ENCODE measurements at places on chromosomes 3 and 15.

- no peak for DNase-seq
Observed at GRCh38 chr3:114128231-114128630, 50.6 kb downstream of the DRD3 start.

DNA sequence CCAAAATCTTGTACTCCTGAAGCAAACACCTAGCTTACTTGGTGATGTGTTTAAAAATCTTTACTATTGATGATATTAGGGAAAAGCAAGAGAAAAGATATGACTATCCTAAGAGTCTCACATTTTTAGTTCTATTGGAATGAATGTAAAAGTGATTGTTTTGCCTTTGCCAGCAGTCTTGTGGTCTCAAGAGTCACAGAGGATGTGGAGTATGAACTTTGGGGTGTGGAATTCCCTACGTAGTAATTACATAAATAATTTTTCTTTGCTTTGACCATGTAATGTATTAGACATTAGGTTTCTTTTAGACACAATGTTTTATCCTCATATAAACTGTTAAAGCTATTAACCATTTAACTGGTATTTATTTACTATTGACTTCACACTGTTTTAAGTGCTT, 387.6 kb downstream of the NAALADL2 start:
- DNase-seq: no peak

DNA sequence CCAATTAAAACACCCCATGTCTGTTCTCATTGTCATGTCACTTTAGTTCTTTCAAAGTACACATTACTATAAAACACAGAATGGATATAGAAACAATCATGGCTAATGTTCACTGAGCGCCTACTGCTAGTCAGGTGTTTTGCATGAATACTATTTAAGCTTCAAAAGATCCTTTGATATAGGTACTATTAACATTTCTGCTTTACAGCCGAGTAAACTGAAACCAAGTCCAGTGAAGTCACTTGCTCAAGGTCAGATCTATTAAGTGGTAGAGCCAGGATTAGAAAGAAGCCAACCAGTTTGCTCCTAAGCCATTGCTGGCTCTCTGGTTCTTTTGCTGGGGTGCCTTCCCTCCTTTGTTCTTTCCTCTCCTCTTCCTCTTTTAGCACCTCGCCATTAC, 32.4 kb upstream of the NMNAT3 start:
- no peak for DNase-seq

- no peak for DNase-seq
Observed at GRCh38 chr3:58388550-58389091, 45.0 kb downstream of the PDHB start.

DNA sequence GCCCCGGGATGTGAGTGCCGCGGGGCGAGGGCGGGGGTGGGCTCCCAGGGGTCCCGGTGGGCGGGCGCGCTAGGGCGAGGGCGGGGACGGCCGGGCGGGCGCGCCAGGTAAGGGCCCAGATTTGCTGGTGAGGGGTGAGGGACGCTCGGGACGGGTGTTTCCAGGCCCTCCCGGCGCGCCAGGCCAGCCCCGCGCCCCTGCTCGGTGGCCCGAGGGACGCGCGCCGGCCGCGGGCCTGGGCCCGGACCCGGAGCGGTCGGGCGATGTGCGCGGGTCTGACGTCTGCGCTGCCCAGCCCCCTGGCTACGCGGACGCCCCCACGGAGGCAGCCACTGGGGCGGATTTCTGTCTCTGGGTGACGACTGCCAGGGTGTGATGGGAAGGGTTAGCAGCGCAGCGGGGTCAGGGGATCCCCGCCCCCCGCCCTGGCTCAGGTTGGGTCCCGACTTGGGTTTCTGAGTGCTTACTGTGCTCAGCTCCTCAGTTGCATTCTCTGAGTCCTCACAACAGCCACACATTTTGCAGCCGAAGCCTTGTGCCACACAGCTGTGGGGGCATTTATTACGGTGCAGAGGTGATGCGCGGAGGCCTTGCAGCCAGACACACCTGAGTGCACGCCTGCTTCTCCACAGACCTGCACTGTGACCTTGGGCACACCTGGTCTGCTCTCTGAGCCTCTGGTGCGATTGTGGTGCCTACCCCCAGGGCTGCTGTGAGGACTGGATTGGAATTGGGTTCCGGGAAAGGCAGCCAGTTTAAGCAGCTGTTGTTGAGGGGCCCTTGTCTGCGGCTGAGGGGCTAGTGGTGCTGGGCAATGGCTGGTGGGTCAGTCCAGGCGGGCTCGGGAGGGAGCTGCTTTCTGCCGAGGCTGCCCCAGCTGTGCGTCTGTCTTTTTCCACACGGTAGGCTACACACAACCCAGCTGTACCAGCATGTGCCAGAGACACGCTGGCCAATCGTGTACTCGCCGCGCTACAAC, 523 bp downstream of the HDAC11 start:
- DNase-seq: peak; percentile 77

GRCh38 chr15:94615688-94616087, 384.3 kb downstream of the MCTP2 start:
- no peak for DNase-seq

DNA sequence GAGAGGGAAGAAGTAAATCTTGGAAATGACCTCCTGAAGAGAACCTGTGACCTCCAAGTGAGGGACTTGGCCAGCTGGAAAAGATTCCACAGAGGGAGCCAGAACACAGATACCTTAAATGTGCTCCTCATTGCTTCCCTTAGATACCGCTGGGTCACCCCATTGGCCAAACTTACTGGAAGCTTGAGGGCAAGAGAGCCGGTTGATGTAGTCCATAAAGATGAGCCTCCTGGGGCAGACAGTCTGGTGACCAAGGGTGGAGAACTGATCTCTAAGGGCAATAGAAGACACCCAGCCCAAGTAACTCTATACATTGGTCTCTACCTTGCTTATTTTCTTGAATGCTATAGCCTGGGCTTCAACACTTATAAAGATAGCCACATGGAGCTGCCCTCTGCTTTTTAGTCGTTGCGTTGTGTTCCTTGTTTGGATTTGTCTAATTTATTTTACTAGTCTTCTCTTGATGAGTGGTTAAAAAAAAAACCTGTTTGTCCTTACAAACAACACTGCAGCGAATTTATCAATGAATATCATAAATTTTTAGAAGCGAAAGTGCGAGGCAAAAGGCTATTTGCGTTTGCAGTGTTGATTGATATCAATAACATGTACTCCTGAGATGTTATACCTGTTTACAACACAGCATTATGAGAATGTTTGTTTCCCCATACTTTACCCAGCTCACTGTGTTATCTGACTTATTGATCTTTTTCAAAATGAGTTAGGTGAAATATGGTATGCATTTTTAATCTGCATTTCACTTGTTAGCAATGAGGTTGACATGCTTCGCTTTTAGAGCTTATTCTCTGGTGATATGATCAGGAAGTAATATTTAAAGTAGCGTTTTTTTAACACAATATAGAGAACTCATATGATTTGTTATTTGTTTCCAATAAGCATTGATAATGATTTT, 31.2 kb downstream of the TGFBR2 start:
- DNase-seq: no peak

DNA sequence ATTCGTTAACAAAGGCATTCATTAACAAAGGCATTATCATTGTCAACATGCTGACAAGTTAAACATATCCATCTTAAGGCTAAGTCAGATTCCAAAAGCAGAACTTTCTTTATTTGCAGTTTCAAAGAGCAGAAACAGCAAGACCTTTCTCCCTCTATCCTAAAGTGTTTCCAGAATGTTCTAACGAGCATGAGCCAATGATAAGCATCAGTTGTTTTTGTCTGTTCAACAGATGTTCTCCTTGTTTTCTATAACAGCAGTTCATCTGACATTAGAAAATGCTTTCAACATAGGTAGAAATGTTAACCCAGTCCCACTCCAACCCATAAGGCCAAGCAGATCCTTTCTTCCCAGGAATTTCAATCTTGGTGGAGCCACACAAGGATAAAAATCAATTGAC, 77.6 kb upstream of the POMGNT2 start:
- no peak for DNase-seq

DNA sequence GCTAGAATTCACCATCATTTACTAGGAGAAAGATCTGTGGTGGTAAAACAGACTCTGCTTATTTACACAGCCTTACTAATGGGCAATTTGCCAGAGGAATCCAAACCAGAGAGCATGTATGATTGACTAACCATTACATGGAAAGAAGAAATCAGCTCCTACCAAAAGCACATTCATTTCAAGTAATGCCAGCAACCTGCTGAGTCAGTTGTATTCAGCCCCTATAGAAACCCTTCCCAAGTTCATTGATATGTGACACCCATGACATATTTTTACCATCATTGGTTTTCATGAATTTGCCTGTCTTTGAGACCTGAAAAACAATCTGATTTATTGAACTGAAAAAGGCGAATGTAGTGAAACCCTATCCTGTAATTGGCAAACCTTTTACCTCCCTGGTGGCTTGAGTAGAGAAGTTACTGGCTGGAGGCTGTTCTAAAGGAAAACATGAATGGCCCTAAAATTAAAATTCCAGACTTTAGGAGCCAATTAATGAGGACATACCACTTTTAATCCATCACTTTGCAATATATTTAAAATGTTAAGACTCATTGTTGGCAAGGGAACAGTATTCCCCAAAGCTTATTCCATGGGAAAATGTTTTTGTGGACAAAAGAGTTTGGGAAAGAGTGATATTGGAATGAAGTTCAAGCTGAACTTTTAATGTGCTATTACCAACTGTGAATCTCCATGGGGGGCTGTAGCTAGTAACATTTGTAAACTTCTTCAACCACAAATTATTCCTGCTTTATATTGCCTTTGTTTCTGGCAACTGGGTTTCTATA, 542.9 kb downstream of the FHIT start:
- DNase-seq: no peak

GRCh38 chr3:9311228-9311627, 51.6 kb upstream of the THUMPD3 start:
- no peak for DNase-seq

- no peak for DNase-seq
Observed at GRCh38 chr15:25134546-25134945, 179.8 kb downstream of the SNRPN start.

- DNase-seq: no peak
Observed at GRCh38 chr3:43735618-43736017, 44.9 kb downstream of the ABHD5 start.

DNA sequence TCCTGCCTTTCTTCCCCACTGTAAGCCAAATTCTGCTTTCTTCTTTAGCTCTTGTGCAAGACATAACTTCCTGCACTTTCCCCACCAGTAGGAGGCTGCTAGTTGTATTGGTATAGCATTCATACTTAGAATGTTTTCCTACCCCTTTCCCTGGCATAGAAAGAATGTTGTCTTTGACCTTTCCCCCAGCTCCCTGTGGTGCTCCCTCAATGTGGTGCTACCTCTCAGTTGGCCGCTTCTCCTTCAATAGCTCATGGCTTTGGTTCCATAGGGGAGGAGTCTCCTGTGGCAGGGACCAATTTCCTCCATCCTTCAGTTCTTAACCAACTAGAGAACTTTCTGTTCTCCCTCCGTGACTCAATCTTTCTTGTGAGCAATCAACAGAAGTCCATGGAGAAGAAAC, 67.5 kb upstream of the AKAP13 start:
- DNase-seq: no peak

- no peak for DNase-seq
Observed at GRCh38 chr15:39455471-39455991, 125.3 kb upstream of the THBS1 start.

DNA sequence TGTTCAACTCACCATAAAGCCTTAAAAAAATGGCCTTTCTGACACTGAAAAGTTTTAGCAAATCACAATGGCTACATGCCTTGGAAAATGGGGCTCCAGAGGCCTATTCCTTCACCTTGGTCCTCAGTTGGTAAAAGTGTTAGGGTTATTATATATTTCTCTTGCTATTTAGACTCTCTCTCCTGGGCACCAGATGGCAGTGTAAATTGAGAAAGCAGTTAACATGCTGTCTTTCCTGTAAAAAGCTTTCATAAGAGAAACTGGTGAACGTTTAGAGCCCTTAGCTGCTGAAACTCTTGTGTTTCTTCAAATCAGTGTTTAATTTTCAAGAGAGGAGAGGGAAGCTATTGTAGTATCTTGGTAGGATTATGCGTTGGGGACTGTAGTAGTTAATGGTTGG, 89.9 kb downstream of the LRTM1 start:
- DNase-seq: no peak

Data from posterior vena cava (tissue), 2 donors.